ENCODE measurements at places on chromosomes 3 and 15.

DNA sequence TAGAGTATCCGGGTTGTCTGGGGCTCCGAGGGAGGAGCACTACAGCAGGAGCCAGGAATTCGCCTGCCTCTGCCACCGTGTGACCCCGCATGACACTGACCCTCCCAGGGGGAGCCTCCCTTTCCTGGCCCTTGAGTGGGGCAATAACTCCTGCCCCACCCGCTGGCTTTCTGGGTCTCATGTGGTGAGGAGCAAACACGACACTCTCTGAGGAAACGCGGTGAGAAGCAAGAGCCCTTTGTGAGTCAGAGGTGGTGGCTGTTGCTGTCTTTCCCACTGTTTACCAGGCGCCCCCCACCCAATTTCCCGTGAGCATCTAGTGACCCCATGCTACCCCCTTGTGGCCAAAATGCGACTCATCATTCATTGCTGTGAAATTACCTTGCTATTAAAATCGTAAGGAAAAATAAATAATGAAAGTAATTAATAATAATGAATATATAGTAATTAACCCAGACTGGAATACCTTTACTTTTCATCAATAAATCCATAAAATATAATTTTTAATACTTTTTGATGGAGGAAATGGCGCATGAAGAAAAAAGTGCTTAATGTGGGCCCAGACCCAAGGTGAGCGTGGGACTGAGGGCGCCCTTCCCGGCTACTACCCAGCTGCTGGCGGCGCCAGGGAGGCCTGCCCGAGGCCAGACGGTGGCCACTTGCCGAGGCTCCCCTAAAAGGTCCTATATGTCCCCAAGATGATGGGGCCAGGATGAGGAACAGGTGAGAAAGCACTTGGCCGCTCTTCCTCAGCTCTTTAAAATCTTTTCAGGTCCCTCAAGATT, 29.3 kb downstream of the CCNL1 start:
- no peak for DNase-seq

- DNase-seq: no peak
These were observed 2.7 kb downstream of the BBS4 start for GRCh38 chr15:72688697-72689096.

- DNase-seq: no peak
These were observed 225.9 kb upstream of the CD96 start for GRCh38 chr3:111315930-111316587.

DNA sequence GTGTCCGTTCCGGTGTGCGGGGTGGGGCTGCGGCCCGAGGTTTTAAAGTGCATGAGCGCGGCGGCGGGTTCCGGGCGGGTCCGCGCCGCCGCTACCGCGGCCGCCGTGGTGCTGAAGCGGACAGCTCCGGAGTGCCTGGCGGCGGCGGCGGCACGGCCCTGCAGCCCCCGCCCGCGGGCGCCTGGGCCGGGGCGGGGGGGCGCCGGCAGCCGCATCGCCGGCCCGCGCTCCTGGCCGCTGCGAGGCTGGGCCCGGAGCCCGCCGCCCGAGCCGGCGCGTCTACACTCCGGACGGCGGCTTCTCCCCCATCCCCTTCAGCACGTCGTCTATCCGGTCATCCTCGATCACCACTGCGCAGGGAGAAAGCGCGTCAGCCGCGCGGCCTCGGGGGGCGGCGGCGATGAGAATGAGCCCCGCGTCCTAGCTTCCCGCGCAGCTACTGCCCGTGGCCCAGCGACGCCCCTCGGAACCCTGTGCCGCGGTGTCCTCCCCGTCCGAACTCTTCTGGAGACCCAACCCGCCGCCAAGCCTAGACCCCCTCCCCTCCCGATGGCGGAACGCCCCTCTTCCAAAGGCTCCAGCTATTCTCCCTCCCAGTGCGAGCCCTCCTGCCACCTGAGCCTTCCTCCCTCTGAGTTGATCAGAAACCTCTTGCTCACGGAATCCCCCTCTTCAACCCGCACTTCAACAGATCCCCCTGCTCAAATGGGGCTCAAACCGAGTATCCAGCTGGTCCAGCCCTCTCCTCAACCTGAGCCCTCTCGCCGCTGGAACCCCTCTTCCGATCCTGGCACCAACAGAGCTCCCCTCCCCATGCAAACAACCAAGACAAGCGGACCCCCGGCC, 1.3 kb downstream of the CAMK2N2 start:
- no peak for DNase-seq

DNA sequence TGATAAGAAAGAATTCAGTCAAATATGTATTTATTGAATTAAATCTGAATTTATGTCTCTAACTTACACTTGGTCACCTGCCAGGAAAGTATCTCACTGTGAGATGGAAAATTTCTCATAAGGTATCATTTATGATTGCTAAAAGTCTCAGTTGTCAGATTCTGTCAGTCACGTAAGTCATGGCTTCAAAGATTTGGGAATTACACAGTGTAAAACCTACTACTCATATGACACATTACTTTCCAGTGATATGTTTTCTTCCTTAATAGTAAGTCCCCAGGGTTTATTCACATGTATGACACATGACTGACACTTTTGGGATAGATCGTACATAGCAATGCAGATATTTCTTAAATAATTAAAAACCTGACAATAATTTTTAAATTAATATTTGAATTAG, 792.2 kb downstream of the PLOD2 start:
- DNase-seq: no peak

DNA sequence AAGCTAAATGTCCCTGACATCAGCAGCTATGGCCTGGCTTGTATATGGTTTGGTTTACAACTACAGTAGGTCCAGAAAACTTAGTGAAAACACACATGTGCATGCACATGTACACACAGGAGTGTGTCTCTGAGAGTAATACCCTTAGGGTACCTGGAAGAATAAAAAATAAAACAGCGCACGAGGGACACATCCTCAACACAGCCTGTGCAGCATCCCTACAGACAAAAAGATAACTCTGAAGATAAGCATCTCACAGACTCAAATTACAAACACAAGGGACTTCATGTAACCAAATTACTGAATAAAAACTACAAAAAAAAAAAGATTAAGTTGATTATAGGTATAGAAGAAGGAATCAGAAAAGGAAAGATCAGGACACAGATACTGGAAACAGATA, 108.8 kb downstream of the CTNNB1 start:
- DNase-seq: no peak

DNA sequence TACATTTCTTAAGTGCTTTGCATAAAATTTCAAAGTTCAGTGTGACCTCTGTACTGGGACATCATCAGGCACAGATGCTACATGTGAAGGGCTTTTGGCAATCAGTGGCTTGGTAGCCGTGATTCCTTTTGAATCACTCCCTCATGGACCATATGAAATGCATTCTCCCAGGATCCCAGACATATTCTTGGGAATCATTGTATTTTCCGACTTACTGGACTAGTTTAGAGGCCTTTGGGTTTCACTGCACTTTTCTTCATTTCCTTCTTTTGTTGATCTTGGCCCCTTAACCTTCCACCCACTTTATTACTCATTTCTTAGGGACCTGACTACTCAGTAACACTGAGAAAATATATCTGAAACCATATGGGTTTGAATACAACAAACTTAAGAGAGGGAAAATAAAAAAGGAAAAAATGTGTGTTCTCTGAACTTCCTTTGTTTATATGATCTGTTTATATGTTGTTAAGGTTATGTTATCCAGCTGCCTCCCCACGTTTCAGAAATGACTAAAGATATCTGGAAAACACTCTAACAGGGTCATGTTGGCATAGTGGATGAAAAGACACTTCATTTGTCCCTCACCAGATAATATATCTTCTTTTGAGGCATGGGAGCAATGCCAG, 35.1 kb downstream of the HMG20A start:
- DNase-seq: no peak

- no peak for DNase-seq
These were observed 21.3 kb downstream of the POC1A start for GRCh38 chr3:52132930-52133329.

DNA sequence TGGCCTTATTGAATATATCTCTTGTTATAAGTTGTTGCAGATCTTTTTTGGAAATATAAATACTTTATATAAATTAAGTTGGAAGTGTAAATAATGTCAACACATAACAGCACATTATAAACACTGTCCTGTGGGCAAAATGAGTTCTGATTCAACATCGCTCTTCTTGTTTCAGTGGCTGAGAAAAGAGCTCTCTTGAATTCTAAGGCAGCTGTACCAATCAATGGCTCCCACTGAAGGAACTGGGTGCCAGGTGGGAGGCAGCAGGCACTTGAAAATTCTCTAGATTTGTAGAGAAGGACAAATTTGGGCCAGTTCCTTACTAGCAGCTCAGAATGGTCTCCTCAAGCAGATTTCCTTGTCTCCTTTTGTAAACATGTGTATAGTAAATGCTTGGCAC, 45.6 kb downstream of the CHST2 start:
- DNase-seq: no peak

- DNase-seq: no peak
These were observed 60.8 kb downstream of the UACA start for GRCh38 chr15:70702584-70702983.

- no peak for DNase-seq
These were observed 80.6 kb downstream of the PLD1 start for GRCh38 chr3:171729452-171730334.

GRCh38 chr15:88908123-88908522, 5.1 kb downstream of the MFGE8 start:
- DNase-seq: no peak

GRCh38 chr3:116443191-116443661, 2.1 kb downstream of the LSAMP start:
- DNase-seq: no peak

GRCh38 chr3:46542344-46542743, 23.8 kb downstream of the LRRC2 start:
- DNase-seq: no peak

- no peak for DNase-seq
These were observed 12.6 kb upstream of the PAK2 start for GRCh38 chr3:196726788-196727675.

GRCh38 chr3:35679409-35680080, 40.2 kb downstream of the ARPP21 start:
- DNase-seq: no peak

- no peak for DNase-seq
These were observed 153.5 kb downstream of the MECOM start for GRCh38 chr3:169509780-169510692.

DNA sequence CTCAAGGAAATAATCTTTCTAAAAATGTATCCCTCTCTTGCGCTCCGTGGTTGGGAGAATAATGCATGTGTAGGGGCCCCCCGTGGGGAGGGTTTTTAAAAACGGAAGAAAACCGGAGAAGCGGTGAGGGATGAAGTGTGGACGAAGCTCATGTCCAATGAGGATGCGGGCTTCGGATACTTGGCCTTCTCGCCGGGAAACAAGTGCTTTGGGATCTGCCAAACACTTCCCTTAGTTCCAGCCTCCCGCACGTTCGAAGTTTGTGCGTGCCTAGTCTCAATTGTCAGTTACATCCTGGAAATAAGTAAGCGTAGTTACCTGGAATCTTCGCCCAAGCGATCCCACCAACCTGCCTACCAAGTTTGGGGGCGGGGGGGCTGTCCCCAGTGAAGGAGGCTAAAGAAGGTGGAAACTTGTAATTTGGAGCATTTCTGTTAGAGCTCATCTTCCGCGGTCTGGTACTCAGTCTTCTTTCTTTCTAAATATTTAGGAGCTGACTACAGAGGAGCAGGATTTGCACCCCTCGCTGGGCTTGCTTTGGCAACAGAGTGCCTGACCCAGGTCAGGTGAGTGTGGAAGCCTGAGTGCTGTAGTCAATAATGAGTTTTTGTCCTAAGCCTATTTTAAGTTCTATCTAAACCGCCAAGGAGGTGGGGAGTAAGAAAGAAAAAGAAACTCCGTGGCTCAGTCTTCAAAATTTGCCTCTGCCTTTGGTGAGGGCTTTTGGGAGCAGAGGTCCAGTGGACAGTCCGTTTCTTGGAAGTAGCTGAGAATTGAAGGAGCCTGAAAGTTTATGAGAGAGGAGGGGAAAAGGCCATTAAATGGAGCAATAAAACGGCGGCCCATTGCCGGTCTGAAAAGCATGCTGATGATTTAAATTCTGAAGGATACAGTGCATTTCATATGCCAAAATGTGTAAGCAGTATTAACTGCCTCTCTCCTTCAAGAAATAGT, 1.1 kb downstream of the ITPR1 start:
- no peak for DNase-seq

Measured in activated CD8-positive, alpha-beta memory T cell treated with anti-CD3 and anti-CD28 coated beads for 48 hours (primary cell).